ENCODE measurements at places on chromosomes 2 and 18.

GRCh38 chr2:228039752-228040534 is 141.5 kb downstream of the SPHKAP start:
- DNase-seq: no peak

DNA sequence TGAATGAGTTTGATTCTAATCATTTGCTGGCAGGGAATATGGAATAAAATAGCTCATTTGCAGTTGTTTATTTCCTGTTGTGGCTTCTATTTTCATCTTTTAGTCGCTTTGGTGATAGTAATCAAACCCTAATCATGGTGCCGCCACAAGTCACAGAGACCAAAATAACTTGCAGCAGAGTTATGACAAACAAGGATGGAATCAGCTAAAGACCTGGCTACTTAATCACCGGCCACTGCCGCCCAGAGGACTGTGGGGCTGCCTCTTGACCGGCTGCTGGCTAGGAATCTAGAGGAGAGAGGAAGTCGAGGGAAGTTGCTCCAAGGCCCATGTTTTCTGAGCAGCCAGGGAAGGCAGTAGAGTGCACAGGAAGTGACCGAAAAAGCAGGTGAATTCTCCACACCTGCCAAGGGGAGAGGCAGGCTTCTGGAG is 5.1 kb upstream of the SMAD7 start:
- no peak for DNase-seq

- no peak for DNase-seq
These were observed 60.2 kb downstream of the LYPD6B start for GRCh38 chr2:149098701-149099100.

DNA sequence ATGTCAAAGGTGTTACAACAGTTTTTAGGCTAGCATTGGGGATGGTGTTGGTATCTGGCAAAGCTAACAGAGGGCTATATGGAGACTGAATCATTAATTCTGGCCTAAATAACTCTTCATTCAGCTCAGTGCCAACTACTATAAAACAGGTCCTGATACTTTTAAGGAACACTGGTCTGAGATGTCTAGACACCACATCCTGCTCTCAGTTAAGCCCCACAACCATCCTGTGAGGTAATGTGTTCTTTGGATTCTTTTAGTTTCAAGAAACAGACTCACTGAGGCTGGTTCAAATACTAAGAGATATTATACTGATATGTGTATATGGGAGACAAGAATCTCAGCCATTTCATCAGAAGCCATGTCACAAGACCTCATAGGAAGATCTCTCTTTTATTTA is 14.2 kb upstream of the HK2 start:
- DNase-seq: no peak

GRCh38 chr2:229489016-229489415 is 217.9 kb upstream of the PID1 start:
- DNase-seq: no peak

DNA sequence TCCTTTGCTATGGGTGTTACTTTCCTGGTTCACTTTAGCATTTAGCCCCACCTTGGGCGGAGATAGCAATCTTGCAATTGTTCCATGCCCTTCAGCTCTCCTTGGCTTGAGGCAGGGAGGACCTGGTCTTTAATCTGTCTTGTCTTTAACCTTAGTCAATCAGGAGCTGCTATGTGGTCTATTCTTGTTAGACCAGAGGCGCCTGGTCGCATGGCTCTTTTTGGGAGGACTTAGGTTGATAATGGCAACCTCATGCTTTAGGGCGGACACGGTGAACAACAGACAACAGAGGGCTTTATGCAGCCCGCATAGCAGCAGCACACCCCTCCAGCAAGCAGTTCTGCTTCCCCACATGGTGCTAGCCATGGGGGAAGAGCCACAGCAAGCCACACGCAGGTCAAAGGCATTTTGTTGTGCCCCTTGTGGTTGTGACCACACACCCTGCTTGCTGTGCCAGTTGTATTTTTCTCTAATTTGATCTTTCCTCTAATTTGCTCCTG is 17.7 kb upstream of the ZDBF2 start:
- no peak for DNase-seq

GRCh38 chr2:2174956-2175355 is 156.1 kb downstream of the MYT1L start:
- no peak for DNase-seq

- DNase-seq: no peak
These were observed 381.7 kb downstream of the NUP35 start for GRCh38 chr2:183505911-183506310.
